AG09309 (cell line): ENCODE measurements at places on chromosomes 5 and 9.

- no peak for DNase-seq
Observed at GRCh38 chr5:9329125-9329524, 216.8 kb downstream of the SEMA5A start.

DNA sequence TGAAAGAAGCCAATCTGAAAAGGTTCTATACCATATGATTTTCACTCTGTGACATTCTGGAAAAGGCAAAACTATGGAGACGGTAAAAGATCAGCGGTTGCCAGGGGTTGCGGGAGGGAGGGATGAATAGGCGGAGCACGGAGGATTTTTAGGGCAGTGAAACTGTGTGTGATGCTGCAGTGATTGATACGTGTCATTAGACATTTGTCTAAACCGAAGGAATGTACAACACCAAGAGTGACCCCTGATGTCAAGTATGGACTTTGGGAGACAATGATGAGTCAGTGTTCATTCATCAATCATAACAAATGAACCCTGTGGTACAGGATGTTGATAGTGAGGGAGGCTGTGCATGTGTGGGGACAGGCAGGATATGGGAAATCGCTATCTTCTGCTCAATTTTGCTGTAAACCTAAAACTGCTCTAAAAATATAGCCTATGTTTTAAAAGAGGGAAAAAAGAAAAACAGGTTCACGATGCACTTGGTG lies 34.4 kb downstream of the ERGIC1 start:
- no peak for DNase-seq

DNA sequence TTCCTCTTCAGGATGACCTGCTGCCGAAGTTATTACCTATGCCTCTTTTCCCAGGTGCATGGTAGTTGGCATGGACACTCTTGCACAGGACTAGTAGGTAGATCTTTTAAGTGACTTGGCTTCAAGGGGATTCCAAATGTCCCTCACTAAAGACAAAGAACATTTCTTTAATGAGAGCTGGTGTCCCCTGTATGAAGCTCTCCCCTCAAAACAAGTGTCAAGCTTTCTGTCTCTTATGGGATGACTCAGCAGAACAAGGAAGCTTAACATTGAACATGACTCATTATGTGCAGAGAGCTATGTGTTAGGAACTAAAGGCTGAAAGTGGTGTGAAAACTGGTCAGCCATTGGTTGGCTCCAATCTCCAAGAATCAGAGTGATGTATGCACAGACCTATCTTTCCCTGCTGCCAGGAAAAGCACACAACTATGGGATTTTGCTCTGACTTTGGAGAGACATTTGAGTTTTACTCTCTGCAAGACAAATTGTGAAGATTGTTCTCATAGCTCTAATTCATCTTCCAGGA lies 120.5 kb downstream of the PRDM6 start:
- peak; percentile 62 for DNase-seq

DNA sequence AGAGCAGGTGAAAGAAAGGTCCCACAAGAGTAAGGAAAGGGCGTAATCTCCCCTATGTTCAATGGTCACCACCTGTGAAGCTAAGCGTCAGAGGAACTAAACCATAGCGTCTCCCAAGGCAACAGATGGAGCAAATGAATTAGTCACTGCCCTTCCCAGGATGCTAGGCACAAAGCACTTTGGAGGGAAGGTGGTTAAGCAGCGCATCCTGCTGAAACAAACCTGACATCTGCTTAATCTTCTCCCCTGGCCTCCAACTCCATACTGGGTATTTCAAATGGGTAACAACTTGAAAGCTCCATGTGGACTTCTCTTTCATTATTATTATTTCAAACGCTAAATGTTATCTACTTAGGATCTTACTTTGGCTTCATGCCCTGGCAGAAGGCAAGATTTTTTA lies 227.3 kb downstream of the MLLT3 start:
- no peak for DNase-seq

- no peak for DNase-seq
Observed at GRCh38 chr5:174307656-174308271, 262.3 kb downstream of the NSG2 start.

- DNase-seq: no peak
Observed at GRCh38 chr5:178476972-178477754, 113.0 kb downstream of the COL23A1 start.

DNA sequence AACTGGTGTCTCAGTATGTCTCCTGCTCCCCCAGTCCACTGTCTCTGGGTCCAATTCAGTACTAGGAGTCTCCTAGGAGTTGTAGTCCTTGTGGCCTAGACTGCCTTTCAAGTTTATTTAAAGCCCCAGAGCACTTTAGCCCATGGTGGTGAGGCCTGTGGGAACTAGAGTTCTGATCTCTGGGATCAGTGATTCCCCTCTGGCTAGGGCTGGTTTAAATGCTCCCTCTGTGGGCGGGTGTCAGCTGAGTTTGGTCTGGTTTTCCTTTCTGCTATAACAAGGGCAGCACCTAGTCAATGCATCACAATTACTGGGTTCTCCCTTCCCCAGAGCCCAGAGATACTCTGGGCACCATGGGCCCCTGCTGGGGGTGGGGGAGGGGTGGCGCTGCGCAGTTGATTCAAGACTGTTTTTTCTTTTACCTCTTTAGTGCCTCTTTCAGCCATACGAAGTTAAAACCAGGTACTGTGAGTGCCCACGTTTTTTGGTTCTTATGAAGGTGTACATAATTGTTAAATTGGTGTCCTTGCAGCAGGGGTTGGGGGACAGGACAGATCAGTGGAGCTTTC lies 9.3 kb upstream of the SLC36A3 start:
- DNase-seq: no peak

DNA sequence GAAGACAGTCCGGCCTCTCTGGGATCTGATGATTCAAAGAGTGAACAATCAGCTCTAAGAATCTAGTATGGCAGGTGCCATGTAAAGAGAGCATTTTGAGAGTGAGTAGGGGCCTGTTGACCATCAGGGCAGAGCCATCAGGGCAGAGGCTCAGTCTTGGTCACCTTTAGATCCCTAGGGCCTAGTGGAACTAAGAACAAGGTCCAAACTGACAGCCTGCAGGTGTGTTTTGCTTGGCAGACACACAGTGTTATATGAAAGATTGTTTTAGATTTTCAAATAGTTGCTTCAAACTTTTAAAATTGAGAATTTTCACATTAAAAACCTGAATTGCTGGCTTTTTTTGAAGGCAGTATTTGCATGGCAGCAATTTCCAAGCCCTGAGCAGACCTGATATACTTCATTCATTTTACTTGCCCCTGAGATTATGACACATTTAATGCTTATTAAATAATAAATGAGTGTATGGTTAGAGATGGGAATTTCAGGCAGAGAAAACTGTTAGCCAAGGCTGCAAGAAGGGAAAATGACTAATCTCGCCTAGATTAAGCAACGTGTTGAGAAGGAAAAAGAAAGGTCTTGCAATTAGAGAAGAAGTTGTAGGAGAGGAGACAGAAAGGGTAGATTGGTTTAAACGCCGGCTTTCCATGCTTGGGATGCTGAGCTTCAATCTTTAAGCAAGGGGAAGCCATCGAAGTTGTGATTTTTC lies 279.6 kb downstream of the ARRDC3 start:
- DNase-seq: peak; percentile 29

GRCh38 chr9:70340572-70340971 lies 73.9 kb downstream of the KLF9 start:
- peak; percentile 10 for DNase-seq

DNA sequence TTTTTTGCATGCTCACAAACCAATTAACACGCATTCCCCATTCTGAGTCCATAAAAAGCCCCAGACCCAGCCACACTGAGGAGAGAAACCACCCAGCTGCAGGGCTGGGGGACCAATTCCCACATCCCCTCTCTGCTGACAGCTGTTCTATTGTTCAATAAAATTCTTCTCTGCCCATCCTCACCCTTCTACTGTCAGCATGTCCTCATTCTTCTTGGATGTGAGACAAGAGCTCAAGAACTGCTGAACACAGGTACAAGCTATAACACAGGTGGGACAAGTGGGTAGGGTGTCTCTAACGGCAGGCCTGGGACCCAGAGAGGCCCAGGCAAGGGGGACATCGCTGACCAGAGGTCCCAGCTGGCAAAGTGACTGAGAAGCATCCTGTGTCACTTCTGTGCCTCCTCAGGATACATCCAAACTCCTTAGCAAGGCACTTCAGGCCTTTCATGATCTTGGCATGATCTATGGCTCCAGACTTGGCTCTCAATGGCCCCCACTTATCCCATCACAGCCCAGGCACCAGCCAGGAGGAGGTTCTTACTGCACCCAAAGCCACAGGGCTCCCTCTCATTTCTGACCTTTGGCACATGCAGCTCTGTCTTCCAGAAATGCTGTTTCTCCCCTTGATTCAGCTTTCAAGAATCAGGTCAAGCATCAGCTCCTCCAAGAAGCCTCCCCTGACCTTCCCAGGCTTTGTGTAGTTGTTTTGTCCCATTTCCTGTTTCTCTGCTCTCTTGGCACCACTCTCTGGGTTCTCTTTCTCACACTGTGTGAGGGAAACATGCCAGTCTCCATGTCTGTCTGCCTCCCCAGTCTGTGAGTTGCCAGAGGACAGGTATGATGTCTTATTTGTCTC lies 7.3 kb upstream of the ALDH1B1 start:
- no peak for DNase-seq

DNA sequence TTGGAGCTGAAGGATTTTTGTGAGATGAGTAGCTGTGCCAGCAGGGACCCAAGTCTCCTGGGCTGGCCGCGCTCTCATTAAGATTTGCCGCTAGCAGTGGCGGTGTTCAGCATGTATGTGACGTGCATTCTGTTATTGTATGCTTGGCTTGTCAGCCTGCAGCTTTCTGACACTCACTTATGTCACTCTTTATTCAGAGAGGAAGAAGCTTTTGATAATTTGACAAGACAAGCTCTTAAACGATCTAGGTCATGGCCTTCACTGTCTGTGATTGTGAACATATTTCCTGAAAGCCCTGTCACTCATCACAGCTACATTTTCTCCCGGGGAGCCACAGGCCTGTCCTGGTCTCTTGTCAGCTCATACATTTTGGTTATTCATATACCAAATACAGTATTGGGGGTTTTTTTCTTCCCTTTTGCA lies 98.2 kb upstream of the GRHPR start:
- no peak for DNase-seq

- DNase-seq: peak; percentile 56
Observed at GRCh38 chr9:110303133-110303532, 34.5 kb downstream of the TXNDC8 start.

GRCh38 chr5:37478121-37478894 lies 99.2 kb downstream of the WDR70 start:
- no peak for DNase-seq

GRCh38 chr5:75053054-75053303 lies 621 bp upstream of the GCNT4 start:
- DNase-seq: no peak

GRCh38 chr5:65121880-65122436 lies 353.2 kb downstream of the CWC27 start:
- DNase-seq: peak; percentile 95

GRCh38 chr5:6581090-6581489 lies 51.8 kb downstream of the NSUN2 start:
- no peak for DNase-seq

DNA sequence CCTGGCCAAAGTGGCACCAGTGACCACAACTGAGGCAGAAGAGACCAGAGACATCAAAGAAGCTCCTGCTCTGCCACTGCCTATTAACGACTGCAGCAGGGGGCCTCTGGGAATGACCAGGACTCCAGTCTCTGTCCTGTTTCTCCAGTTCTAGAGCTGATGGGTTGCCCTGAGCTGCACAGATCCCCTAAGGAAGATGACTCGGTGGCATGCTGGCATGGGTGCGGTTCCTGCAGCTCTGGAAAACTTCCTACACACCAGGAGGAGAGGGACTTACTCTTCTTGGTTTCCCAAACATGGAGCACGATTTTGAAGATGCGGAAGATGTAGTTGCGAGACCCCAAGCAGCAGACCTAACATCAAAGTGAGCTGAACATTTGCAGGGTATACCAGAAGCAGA lies 2.7 kb downstream of the SLIT3 start:
- no peak for DNase-seq

GRCh38 chr5:148395031-148395430 lies 11.3 kb downstream of the FBXO38 start:
- DNase-seq: no peak

GRCh38 chr9:87880683-87881082 lies 2.0 kb upstream of the SPATA31E1 start:
- DNase-seq: no peak

DNA sequence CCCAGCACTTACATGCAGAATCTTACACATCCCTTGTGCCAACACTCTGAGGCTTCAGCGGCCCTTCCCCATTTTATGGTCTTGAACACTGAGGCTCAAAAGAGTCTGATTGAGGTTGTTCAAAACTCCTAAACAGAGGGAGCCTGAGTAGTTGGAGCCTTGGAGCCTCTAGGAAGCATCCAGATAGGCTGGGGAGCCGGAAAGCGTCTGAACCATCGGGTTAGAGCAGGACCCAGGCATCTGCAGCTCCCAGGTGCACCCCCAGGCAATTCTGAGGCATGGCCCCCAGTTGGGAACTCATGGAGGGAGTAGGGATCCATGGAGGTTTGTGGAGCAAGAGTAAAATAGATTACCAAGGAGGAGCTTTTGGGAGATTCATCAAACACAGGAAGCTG lies 3.8 kb downstream of the OLFML2A start:
- no peak for DNase-seq

DNA sequence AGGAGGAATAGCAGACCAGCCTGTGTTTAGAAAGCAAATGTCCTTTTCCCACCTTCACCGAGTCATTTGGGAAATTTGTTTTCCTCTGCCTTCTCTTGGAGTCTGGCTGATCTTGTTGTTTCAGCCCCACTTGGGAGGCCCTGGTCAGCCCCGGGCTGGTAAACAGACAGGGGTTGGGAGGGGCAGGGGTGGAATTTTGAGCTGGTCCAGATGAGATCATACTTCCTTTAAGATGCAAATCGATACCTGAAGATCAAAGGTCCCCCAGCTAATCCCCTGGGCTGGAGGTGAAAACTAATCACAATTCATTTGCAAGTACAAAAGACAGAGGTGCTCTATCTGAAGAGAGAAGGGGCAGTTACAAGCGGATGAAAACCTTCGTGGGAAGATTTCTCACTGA lies 118.4 kb downstream of the PAPPA start:
- DNase-seq: no peak

- DNase-seq: no peak
Observed at GRCh38 chr5:137507150-137507549, 8.0 kb upstream of the SPOCK1 start.

DNA sequence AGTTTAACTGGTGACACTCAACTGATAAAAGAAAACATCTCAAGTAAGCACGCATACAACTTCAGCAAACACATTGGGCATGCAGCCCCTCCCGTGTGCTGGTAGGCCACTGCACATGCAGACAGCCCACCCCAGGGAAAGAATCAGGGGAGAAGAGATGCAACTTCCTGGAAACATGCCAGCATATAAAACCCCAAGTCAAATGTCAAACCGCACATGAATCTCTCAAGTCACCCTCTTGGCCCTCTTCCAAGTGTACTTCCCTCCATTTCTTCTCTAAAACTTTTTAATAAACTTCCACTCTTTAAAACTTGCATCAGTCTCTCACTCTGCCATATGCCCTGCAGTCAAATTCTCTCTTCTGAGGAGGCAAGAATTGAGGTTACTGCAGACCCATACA lies 732.7 kb downstream of the SEMA5A start:
- DNase-seq: no peak

- peak; percentile 94 for DNase-seq
Observed at GRCh38 chr5:175246242-175246888, 197.6 kb downstream of the DRD1 start.

- peak; percentile 96 for DNase-seq
Observed at GRCh38 chr5:179265514-179266290, 79.6 kb downstream of the ADAMTS2 start.

- DNase-seq: no peak
Observed at GRCh38 chr5:67814569-67815311, 400.8 kb upstream of the PIK3R1 start.
